ENCODE measurements at places on chromosomes 12 and 14.
A peak's percentile ranks its signal among the peaks of the same experiment; 100 is the strongest.

- DNase-seq = no peak
- no peaks in the 10 kb centered on the region for H3K27me3 ChIP-seq
- no peak overlapping the region for H3K27ac ChIP-seq
- no peaks in the 10 kb centered on the region for H3K4me1 ChIP-seq
Measured at GRCh38 chr12:81627336-81628189, 131.6 kb downstream of the PPFIA2 start.

- no peak overlapping the region for H3K27ac ChIP-seq
- H3K36me3 ChIP-seq = no peaks in the 10 kb centered on the region
- DNase-seq = peak; percentile 84
- H3K27me3 ChIP-seq = peaks cover 31% of the 10 kb centered on the region
Measured at GRCh38 chr14:81436296-81437138, 36.4 kb upstream of the STON2 start.

GRCh38 chr14:41817626-41818025, 210.9 kb downstream of the LRFN5 start:
- no peak for DNase-seq
- H3K27me3 ChIP-seq = no peaks in the 10 kb centered on the region
- H3K27ac ChIP-seq = no peak overlapping the region
- no peak overlapping the region for H3K4me3 ChIP-seq
- no peaks in the 10 kb centered on the region for H3K4me1 ChIP-seq

DNA sequence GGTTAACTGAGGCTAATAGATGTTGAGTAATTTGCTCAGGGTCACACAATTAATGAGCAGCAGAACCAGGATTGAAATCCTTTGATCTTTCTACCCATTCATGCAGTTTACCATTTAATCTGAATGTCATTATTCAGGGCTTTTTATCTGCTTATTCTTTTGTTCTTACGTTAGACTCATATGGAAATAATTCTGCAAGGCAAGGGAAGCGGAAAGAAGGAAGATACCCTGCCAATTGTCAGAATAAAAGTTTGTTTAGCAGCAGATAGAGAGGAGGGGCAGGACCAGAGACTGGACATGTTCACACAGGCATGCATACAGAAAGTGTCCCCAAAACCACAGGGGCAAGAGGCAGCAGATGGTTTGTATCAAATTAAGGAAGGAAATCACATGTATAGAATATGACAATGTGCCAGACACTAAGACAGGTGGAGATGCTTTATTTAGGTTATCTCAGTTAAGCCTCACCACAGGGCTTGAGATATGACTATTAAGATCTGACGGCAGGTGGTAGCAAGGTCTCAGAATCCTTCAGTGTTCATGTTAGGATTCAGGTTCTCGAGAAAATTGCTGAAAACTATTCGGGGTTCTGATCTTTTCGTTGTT, 29.8 kb downstream of the BRMS1L start:
- H3K27me3 ChIP-seq = no peaks in the 10 kb centered on the region
- H3K4me1 ChIP-seq = no peaks in the 10 kb centered on the region
- no peak for DNase-seq
- no peak overlapping the region for H3K4me3 ChIP-seq
- peaks cover 17% of the 10 kb centered on the region for H3K36me3 ChIP-seq

- H3K36me3 ChIP-seq = no peaks in the 10 kb centered on the region
- no peak overlapping the region for H3K4me3 ChIP-seq
- H3K4me1 ChIP-seq = peaks cover 38% of the 10 kb centered on the region
- peak; percentile 90 for DNase-seq
Measured at GRCh38 chr14:33848706-33849454, 102.0 kb downstream of the EGLN3 start.

GRCh38 chr14:24777678-24778077, 143.7 kb upstream of the GZMB start:
- no peaks in the 10 kb centered on the region for H3K27me3 ChIP-seq
- H3K36me3 ChIP-seq = no peaks in the 10 kb centered on the region
- no peak overlapping the region for H3K27ac ChIP-seq
- DNase-seq = no peak

DNA sequence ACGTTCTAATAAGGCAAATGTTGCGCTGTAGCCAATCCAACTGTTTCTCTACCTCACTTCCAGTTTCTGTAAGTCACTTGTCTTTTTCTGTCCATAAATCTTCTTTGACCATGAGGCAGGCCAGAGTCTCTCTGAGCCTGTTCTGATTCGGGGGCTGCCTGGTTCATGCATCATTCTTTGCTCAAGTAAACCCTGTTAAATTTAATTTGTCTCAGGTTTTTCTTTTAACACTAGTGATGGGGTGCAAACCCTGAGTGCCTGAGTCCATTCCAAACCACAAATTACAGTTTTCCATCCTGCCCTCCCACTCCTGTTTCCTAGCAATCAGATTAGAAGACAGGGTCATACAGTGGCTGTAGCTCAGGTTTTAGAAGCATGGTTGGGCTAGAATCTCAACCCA, 41.9 kb downstream of the VWF start:
- H3K27me3 ChIP-seq = no peaks in the 10 kb centered on the region
- DNase-seq = no peak
- H3K4me1 ChIP-seq = peaks cover 27% of the 10 kb centered on the region

GRCh38 chr12:47556261-47557030, 149.4 kb downstream of the RPAP3 start:
- H3K4me3 ChIP-seq = no peak overlapping the region
- no peak for DNase-seq
- H3K27me3 ChIP-seq = no peaks in the 10 kb centered on the region
- peaks cover 19% of the 10 kb centered on the region for H3K4me1 ChIP-seq

DNA sequence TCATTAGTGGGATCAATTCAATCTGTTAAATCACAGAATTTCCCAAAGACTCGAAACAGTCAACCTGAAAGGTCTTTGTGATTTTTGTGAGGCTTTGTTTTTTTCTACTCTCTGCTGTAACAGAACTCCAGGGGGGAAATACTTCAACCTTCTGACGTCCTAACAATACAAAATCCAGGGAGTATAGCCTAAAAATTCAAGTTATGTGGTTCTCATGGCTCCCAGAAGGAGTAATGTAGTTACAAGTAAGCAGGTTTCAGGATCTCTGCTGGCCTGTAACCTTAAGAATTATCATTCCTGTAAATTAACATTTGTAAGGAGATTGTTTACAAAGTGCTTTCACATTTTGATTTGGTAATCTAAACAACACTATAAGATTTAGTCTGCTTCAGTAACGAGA, 39.9 kb downstream of the VEZT start:
- peaks cover 24% of the 10 kb centered on the region for H3K36me3 ChIP-seq
- no peaks in the 10 kb centered on the region for H3K27me3 ChIP-seq
- DNase-seq = no peak
- H3K4me1 ChIP-seq = peaks cover 28% of the 10 kb centered on the region
- peak overlapping the region; percentile 42 for H3K4me3 ChIP-seq

DNA sequence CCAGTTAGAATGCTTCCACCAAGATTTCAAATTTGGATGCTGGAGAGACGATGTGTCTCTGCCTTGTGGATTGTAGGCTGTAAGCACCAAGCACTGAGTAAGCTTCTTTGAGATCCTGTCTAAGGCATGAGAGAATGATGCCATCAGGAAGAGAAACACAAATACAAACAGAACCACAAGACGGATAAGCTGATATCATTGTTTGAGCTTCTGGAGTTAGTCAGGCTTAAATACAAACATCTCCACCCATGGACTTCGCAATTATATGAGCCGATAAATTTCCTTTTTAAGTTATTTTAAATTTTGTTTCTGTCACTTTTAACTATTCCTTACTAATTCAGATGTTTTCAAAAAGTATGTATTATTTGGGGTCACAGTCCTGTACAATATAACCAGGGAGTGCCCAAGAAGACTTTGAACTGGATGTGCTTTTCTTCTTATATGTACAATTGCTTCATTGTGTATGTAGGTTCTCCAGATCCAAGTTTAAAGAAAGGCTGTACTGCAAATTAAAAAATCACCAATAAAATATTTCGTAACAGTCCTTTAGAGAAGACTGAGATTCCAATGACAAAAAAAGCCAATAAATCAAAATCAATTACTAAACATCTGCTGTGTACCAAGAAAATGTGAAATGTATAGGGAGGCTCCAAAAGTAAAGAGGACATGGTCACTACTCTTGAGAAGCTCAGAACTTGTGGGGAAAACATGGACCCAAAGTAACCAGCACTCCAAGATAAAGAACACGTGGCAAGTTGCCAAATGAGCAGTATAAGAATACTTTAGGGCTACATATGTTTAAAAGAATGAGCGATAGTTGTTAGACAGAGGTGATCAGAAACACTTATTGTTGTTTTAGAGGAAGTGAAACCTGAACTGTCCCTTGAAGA, 274.1 kb downstream of the ADAMTS20 start:
- no peak overlapping the region for H3K4me3 ChIP-seq
- H3K27ac ChIP-seq = no peak overlapping the region
- peaks cover 25% of the 10 kb centered on the region for H3K4me1 ChIP-seq
- DNase-seq = no peak
- H3K36me3 ChIP-seq = peaks cover 7% of the 10 kb centered on the region

GRCh38 chr12:10716704-10717315, 6.3 kb downstream of the YBX3 start:
- peaks cover 51% of the 10 kb centered on the region for H3K4me1 ChIP-seq
- H3K4me3 ChIP-seq = peak overlapping the region; percentile 22
- H3K36me3 ChIP-seq = peaks cover 43% of the 10 kb centered on the region
- H3K27me3 ChIP-seq = no peaks in the 10 kb centered on the region
- DNase-seq = peak; percentile 24

GRCh38 chr12:110941391-110941790, 21.0 kb upstream of the MYL2 start:
- no peak overlapping the region for H3K4me3 ChIP-seq
- no peak for DNase-seq
- H3K36me3 ChIP-seq = peaks cover 44% of the 10 kb centered on the region
- H3K4me1 ChIP-seq = peaks cover 34% of the 10 kb centered on the region
- H3K27ac ChIP-seq = no peak overlapping the region

DNA sequence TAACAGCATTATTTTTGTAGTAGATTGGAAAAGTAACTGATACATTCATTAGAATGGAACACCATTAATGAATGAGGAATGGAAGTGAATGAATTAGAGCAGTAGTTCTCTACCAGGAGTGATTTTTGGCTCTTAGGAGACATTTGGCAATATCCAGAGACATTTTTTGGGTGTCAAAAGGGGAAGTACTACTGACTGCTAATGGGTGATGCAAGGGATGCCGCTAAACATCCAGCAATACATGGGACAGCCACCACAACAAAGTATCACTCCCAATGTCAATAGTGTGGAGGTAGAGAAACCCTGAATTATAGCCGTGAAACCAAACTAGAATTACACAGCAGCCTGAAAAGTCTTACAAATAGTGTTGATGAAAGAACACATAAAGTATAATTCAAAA, 1.5 kb downstream of the CHURC1 start:
- no peak for DNase-seq
- H3K4me3 ChIP-seq = peak overlapping the region; percentile 89
- no peaks in the 10 kb centered on the region for H3K27me3 ChIP-seq

DNA sequence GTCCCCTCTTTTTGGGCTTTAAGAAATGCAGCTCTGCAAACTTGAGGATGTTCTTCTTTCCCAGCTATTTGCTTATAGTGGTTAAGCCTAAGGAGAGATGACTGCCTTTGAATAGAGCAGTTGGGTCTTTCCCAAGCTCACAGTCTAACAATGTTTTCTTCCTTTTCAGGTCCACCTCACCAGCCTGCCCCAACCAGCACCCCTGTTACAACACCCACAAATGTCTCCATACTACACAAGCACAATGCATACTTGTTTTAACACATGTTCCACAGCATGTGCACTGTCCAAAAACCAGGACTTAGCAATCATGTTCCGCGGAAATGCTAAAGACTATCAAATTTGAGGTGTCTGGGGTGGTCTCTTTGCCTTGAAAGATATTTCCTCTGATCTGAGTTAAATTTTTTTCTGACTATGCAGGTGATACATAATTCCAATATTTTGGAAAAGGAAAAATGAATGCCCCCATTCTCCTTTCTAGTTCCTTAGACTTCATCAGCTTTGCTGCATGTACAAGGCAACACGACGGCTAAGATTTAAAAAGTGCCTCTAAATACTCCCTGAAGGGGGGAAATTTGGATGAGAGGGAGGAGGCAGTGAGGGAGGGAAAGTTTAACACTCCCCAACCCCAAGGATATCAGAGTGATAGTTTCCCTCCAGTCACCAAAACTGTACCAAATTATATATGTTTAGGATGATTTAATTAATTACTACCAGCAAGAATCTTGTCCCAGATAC, 6.6 kb upstream of the HOXC13 start:
- no peak for DNase-seq
- no peak overlapping the region for H3K4me3 ChIP-seq
- H3K36me3 ChIP-seq = no peaks in the 10 kb centered on the region
- H3K27ac ChIP-seq = no peak overlapping the region
- H3K27me3 ChIP-seq = peaks cover 100% of the 10 kb centered on the region

GRCh38 chr14:88750945-88751344, 41.8 kb downstream of the EML5 start:
- H3K27ac ChIP-seq = no peak overlapping the region
- H3K27me3 ChIP-seq = no peaks in the 10 kb centered on the region
- H3K36me3 ChIP-seq = no peaks in the 10 kb centered on the region
- no peaks in the 10 kb centered on the region for H3K4me1 ChIP-seq

GRCh38 chr12:71947645-71948105, 9.0 kb downstream of the TPH2 start:
- H3K4me1 ChIP-seq = peaks cover 83% of the 10 kb centered on the region
- peak overlapping the region; percentile 41 for H3K4me3 ChIP-seq
- DNase-seq = peak; percentile 71
- H3K36me3 ChIP-seq = no peaks in the 10 kb centered on the region
- peak overlapping the region; percentile 98 for H3K27ac ChIP-seq
- H3K27me3 ChIP-seq = peaks cover 3% of the 10 kb centered on the region

- H3K4me1 ChIP-seq = peaks cover 4% of the 10 kb centered on the region
- H3K36me3 ChIP-seq = no peaks in the 10 kb centered on the region
- no peaks in the 10 kb centered on the region for H3K27me3 ChIP-seq
- no peak for DNase-seq
- H3K4me3 ChIP-seq = no peak overlapping the region
Measured at GRCh38 chr12:68038650-68039049, 49.4 kb downstream of the IFNG-AS1 start.

DNA sequence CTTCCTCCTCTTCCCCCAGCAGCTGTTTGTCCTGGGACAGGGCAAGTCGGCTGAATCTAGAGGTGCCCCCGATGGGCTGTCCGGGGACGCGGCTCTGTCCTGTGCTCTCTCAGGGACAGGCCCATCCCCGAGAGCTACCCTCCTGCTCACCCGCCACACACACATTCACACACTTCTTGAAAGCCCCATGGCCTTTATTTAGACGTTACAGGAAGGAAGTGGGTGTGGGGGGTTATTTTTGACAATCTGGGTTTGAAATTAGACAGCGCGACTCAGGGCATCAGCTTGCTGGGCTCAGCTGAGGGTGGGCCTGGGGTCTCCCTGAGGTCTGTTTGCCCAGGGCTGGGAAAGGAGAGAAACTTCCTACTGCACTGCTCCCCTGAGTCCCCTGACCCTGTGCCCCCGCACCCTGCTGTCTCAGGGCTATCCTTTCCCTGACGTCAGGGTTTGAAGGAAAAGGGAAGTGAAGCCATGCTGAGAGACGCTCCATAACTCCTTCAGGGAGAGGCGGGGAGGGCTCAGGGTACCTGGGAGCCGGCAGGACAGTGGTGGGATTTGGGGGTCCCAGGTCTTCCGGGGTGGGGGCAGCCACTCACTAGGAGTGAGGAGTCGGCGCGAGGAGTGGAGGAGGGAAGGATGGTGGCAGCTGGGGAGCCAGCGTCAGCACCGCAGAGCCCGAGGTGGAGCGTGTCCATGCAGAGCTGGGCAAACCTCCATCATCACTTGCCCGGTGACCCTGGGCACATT, 8.1 kb downstream of the PTPN6 start:
- H3K27ac ChIP-seq = no peak overlapping the region
- no peak for DNase-seq
- no peaks in the 10 kb centered on the region for H3K27me3 ChIP-seq
- H3K4me1 ChIP-seq = peaks cover 37% of the 10 kb centered on the region
- H3K36me3 ChIP-seq = no peaks in the 10 kb centered on the region
- H3K4me3 ChIP-seq = no peak overlapping the region

Data from WTC11 (cell line).